ENCODE measurements at places on chromosomes 1 and 21.

GRCh38 chr1:17629460-17629859 is 90.0 kb downstream of the ARHGEF10L start:
- no peak for DNase-seq

DNA sequence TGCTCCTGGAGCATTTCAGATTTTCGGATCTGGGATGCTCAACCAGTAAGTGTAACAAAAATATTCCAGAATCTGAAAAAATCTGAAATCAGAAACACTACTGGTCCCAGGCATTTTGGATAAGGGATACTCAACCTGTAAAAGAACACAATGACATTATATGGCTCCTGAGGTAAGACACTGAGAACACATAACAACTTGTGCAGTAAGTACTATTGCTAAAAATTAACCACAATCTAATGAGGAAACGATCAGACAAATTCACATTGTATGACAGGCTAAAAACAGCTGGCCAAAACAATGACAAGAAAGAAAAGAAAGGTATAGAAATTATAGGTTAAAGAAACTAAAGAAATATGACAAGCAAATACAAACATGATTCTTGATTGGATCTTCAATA is 54.9 kb downstream of the LTN1 start:
- DNase-seq: no peak

GRCh38 chr1:71533950-71534349 is 453.1 kb upstream of the ZRANB2 start:
- DNase-seq: no peak

GRCh38 chr1:109826446-109826845 is 62.7 kb upstream of the EPS8L3 start:
- DNase-seq: no peak

- DNase-seq: no peak
These were observed 97.6 kb downstream of the NAV1 start for GRCh38 chr1:201636510-201636971.

- DNase-seq: no peak
These were observed 73.8 kb upstream of the SSX2IP start for GRCh38 chr1:84763912-84764680.

DNA sequence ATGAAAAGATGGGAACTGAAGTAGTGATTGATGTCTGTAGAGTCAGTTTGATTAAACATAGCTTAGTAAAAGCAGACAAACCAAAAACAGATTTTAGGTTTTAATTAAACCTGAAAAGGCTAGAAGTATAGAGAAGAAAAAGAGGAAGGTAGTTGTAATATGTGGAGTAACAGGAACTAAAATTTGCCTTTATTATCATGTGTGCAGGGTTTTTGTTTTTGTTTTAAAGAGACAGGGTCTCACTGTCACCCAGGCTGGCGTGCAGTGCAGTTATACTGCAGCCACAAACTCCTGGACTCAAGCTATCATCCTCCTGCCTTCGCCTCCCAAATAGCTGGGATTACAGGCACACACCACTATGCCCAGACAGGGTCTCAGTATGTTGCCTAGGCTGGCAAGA is 6.0 kb downstream of the TOR1AIP1 start:
- no peak for DNase-seq

DNA sequence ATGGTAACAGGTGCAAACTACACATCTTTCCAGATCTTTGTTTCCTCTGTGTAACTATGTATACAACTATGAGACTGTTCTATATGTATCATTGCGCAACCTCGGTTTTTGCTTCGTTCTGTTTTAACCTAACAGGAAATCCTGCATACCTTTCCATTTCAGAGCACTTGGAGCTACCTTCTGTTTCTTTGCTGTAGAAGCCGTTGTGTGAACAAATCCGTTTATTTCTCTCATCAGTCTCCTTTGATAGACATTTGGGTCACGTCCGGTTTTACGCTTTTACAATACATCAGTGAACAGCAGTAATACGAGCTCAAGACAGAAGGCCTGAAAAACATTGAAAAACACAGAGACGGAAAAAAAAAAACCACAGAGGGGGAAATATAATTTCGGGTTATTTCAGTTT is 10.5 kb downstream of the ATP5IF1 start:
- no peak for DNase-seq

DNA sequence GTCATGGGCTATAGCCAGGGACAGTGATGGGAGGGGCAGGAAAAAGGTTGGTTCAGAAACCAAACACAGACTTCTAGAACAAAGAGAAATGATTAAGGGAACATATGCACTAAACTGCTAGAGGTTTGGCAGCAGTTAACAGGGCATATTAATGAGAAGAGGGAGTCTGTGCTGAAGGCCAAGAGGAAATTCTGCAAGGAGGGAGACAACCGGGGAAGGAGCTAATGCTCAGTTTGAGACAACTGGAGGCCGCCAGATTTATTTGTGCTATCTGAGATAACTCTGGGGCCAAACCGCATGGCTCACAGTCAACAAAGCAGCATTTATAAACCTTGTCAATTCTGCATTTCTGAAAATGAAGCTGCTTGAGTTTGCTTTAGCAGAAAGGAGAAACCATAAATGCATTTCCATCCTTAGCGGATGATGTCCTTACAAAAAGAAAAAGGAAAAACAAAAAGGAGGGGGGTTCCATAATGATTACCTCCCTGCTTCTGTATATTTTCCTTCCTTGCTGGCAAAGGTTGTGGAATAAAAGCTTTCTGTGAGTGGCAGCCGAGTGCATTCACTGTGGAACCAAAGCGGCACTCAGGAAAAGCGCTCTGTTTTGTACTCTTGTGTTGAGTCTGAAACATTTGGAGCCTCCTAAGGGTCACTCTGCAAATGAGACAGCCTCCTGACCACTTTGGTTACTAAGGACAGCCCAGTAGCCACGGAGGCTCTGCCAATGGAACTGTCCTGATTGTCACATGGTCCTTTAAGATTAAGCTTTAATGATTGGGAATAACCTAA is 70.3 kb downstream of the SIM2 start:
- DNase-seq: no peak

GRCh38 chr1:163170975-163171676 is 31.6 kb downstream of the RGS5 start:
- no peak for DNase-seq

- DNase-seq: no peak
These were observed 198.6 kb upstream of the HMCN1 start for GRCh38 chr1:185535621-185536020.

GRCh38 chr1:19483261-19483660 is 2.1 kb downstream of the CAPZB start:
- no peak for DNase-seq

GRCh38 chr1:94531664-94532063 is 9.9 kb downstream of the F3 start:
- no peak for DNase-seq

DNA sequence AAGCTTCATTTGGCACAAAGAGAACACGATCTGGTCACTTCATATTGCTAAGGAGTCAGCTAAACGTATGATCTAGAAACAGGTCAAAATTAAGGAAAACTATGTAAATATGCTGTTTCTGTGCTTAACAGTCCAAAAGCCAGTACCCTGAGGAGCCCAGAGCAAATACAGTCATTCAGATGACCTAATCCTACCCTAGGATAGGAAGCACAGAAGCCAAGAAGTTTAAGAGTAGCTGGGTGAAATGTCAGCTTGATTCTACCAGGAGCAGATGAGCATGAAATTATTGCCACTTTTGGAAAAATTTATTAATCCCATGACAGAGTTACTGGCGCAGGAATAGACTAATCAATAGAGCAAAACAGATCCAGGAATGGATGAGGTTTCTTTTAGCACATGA is 18.3 kb downstream of the SORT1 start:
- no peak for DNase-seq

GRCh38 chr1:111870181-111870580 is 114.5 kb downstream of the DDX20 start:
- DNase-seq: no peak

DNA sequence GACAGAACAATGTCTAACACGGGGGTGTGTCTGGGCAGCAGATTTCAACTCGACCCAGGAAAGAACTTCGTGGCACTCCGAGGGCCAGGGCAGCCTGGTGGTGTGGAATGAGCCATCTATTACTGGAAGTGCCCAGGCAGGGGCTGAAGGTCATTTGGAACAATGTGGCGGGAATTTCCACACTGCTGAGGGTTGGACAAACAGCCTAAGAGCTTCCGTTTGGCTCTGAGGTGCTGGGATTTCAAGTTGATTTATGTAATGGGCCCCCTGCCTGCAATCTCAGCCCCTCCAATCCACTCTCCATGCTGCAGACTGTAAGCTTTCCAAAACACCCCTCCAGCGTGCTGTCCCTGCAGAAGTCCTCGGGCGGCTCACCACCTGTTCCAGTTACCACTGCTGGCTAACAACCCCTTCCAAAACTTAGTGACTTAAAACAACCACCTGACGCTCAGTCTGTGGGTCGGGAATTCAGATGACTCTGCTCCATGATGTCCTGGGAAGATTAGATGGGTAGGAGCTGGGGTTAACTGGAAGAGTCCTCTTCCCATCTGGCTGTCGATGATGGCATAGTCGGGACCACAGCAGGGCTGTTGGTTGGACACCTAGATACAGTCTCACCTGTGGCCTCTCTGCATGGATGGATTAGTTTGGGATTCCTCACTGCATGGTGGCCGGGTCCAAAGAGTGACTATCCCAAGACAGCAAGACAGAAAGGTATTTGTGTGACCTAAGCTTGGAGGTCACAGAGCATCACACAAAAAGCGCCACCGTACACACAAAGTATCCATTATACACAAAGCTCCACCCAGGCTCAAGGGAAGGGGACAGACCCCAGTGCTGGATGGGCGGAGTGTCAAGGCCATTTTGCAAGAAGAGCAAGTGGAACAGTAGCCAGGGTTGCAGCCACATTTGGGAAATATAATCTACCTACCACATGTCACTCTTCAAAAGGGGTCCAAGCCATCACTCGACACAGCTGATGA is 89.7 kb upstream of the IFFO2 start:
- DNase-seq: no peak

DNA sequence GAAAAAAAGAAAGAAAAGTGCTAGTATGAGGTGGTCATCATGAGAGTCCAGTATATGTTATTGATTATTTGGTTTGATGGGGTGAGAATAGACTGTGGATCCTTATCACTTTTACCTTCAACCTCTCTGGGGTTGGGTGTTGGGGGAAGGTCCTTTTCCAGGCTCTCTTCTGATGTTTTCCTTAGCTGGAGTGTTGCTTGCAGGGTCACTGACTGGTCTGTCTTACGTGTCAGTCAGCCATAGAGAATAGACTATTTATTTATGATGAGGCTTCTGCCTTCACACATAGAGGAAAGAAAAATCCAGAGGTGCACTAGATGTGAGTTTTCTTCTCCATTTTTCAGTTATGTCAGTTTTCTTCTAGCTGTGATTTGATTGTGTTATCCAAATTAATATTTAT is 36.5 kb downstream of the MAP3K21 start:
- DNase-seq: no peak

DNA sequence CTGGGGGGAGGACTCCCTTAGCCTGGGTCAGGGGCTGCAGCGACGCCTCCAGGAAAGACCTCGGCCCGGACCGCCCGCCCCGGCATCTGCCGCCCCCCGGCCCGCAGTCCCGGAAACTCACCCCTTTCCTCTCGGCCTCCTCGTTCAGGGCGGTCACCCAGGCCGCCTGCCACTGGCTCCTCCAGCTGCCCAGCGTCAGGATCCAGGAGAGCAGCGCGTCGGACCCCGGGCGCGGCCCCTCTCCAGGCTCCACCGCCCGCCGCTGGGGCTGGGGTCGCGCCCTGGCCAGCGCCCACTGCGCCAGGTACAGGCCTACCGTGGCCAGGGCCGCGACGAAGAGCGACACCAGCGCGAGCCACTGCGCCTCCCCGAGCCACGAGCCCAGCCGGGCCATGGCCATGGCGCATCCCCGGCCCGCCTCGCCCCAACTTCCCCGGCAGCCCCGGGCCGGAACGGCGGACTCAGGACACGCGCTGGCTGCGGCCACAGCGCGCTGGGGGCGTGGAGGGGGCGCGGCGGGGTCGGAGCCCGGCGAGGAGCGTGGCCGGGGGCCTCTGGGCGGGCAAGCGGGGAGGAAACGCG is 478 bp downstream of the C2CD2 start:
- DNase-seq: no peak

GRCh38 chr1:224881762-224882211 is 47.7 kb upstream of the DNAH14 start:
- DNase-seq: no peak

- DNase-seq: no peak
These were observed 202.0 kb downstream of the NFIA start for GRCh38 chr1:61284248-61284854.

DNA sequence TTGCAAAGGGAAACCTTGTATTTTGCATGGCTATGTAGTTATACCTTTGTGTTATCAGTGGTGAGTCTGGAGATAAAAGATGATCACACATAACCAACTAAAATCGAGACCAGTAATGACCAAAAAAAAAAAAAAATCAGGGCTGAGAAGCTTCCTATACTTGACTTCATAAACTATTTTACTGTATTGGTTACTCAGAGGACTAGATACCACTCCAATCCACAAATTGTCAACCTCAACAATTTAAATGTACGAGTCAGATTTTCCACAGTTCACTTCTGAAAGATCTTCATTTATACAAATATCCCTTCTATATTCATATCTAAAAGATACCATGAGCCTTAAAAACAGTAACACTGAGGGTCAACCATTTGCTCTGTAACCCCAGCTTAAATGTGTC is 71.7 kb downstream of the NRIP1 start:
- DNase-seq: no peak

- DNase-seq: no peak
These were observed 32.4 kb upstream of the PPP1R15B start for GRCh38 chr1:204443871-204444581.

GRCh38 chr1:37360011-37360410 is 114.4 kb upstream of the ZC3H12A start:
- DNase-seq: no peak

- DNase-seq: no peak
These were observed 13.3 kb upstream of the TFF1 start for GRCh38 chr21:42379426-42380215.

- DNase-seq: no peak
These were observed 64.2 kb downstream of the VPS13D start for GRCh38 chr1:12294076-12294475.

GRCh38 chr1:183881387-183882131 is 76.6 kb downstream of the RGL1 start:
- no peak for DNase-seq

DNA sequence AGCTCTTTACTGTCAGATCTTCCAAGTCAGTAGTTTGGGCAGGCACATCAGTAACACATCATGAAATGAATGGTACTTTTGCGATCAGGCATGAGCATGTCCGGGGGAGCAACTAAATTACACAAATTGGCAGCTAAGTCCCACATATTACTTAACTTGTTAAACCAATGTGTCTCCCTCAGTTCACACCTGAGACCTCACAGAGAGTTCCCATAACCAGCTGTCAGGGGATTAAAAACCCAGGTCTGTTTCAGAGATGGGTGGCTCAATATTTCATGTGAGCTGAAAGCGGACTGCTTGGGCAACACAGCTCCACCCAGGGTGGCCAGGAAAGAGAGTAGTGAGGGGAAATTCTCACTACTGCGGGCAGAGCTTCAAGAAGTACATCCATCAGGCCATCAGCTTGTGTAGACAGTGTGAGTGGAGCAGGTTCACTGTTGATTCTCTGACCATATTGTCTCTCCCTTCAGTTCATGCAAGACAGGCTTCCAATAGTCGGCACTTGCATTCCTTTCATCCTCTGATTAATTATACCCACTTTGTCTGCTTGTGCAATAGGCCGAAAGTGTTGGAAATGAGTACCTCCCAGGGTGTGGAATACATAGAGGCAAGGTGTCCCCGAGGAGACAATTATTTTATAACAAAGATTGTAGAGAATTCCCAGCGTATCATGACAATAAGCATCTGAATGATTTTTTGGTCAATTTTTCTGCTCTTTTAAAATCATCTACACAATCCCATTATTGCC is 139.9 kb downstream of the PTGER3 start:
- no peak for DNase-seq
